ENCODE measurements at places on chromosomes 13 and 19. TPM values are rescaled to one million over a fixed set of nuclear protein-coding genes. Genes with fewer than 3 reads are reported as not detected.

DNA sequence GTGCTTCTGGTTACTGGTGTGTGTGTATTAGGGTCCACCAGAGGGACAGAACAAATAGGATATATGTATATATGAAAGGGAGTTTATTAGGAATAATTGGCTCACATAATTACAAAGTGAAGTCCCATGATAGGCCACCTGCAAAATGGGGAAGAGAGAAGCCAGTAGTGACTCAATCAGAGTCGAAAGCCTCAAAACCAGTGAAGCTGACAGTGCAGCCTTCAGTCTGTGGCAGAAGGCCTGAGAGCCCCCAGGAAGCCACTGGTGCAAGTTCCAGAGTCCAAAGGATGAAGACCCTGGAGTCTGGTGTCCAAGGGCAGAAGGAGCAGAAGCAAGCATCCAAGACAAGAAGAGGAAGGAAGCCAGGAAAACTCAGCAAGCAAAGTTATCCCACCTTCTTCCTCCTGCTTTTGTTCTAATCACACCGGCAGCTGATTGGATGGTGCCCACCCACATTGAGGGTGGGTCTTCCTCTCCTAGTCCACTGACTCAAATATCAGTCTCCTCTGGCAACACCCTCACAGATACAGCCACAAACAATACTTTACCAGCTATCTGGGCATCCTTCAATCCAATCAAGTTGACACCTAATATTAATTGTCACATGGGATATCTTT is 21.7 kb upstream of the SCEL start:
- no peak for DNase-seq

- DNase-seq: no peak
Observed at GRCh38 chr13:31045286-31046081, 113.0 kb downstream of the TEX26 start.

- no peak for DNase-seq
Observed at GRCh38 chr19:33055718-33056117, 9.0 kb downstream of the RHPN2 start.

GRCh38 chr19:30003866-30004265 is 61.8 kb downstream of the URI1 start:
- no peak for DNase-seq

GRCh38 chr19:44824761-44825160 is 15.9 kb downstream of the BCAM start:
- no peak for DNase-seq

DNA sequence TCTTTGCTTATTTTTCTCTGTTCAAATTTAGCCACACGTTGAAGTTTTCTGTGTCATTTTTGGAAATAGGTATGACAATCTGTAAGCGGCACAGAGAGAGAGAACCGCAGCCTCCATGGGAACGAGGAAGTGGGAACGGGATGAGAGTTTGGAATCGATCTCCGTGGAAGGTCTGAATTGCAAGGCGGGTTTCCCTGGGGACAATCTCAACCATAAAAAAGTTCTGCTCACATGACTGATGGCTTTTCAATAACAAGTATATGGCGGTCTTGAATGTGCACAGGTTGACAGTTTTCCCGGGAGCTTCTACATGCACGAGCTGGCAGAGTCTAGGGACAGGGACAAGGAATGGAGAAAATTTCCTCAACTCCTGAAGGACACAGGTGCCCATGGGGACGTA is 90.9 kb downstream of the INSR start:
- no peak for DNase-seq

DNA sequence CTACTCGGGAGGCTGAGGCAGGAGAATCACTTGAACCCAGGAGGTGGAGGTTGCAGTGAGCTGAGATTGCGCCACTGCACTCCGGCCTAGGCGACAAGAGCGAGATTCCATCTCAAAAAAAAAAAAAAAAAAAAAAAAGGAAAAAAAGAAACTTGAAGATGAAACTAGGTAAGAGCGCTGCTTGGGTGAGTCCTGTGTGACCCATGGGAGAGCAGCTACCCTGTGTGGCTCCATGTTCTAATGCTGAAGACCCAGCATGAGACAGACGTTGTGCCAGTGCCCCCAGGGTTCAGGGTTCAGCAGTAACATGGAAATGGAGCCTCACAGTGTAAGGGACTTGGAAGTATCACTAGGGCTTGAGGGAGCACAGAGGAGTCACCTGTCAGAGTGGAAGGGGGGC is 5.9 kb downstream of the ZNF784 start:
- no peak for DNase-seq

DNA sequence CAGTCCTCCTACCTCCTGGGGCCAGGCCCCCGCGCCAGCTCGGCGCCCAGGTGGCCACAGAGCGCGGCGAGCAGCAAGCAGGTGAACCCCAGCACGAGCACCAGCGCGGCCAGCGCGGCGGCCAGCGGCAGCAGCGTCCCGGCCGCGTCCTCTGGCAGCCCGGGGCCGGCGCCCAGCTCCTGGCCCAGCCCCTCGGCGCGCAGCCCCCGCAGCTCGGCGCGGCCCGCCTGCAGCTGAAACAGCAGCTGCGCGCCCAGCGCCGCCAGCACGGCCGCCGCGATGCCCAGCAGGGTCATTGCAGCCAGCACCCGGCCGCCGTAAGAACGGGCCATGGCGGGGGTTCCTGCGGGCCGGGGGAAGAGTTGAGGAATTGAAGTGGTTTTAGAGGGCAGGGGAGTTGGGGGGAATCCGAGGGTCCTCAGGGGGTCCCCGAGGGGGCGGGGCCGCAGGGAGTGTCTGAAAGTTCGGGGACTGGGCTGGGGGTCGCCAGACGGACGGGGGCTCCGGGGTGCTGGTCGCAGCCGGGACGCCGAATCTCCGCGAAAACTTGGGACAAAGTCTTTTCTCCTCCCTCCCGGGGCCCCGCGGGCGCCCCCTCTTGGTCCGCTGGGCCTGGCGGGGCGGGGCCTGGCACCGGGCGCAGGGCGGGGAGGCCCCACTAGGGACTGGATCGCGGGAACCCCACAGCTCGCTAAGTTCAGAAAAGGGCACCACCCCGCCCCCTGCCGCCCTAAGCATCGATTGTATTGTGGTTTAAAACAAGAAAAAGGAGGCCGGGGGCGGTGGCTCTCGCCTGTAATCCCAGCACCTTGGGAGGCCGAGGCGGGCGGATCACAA is at the start of gene TMEM221:
Gene TMEM221 (minus strand): TSS at position 538 of the 837 bp plus-strand sequence. CDS start 206 bp downstream, at position 332.
- peak; percentile 34 for DNase-seq

NRTN gene
- total RNA-seq: 0.26 TPM

DNA sequence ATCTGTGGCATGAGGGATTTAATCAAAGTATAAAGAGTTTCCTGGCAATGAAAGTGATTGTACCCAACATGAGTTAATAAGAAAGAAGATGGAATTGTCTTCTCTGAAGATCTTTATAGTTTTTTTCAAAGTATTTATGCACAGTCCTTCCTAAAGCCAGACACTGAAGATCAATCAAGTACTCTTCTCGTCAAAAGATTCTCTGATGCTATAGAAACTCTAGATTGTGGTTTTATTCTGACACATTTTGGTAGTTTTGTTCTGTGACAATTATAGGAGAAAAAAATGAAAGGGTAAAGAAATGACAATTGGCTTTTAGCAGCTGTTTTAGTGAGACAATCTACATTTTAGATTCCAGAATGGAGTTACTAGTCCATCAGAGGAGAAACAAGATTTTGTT is 10.4 kb upstream of the ENOX1 start:
- no peak for DNase-seq

GRCh38 chr13:33884531-33885220 is 66.7 kb downstream of the RFC3 start:
- no peak for DNase-seq

YJU2 gene
- 41.2 TPM for total RNA-seq

GAPDHS gene
- total RNA-seq: not detected

DNA sequence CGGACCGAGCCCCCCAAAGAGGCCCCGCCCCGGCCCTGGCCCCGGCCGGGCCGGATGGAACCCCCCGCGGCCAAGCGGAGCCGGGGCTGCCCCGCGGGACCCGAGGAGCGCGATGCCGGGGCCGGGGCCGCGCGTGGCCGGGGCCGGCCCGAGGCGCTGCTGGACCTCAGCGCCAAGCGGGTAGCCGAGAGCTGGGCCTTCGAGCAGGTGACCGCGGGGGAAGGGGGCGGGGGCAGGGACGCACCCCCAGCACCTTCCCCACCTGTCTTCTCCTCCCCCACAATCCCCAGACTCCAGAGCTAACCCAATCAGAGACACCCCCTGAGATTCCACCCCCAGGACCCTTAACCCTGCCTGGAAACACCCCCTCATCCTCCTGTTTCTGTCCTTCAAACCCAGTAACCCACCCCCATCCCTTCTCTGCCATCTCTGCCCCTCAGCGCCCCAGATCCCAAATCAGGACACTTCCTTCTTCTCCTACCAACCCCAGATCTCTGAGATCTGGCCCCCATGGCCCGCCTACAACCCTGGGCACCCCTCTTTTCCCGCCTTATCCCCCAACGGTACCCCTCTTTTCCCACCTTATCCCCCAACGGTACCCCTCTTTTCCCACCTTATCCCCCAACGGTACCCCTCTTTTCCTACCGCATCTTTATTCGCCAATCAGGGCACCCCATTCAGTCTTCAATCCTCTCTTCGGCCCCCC is 505 bp downstream of the ZSWIM4 start:
- no peak for DNase-seq

IGFL1 gene
- total RNA-seq: not detected

- DNase-seq: no peak
Observed at GRCh38 chr13:80361883-80362327, 21.0 kb upstream of the SPRY2 start.

- DNase-seq: no peak
Observed at GRCh38 chr13:44734201-44734707, 158.1 kb upstream of the TSC22D1 start.

ZNF835 gene
- 4.1 TPM for total RNA-seq

DNA sequence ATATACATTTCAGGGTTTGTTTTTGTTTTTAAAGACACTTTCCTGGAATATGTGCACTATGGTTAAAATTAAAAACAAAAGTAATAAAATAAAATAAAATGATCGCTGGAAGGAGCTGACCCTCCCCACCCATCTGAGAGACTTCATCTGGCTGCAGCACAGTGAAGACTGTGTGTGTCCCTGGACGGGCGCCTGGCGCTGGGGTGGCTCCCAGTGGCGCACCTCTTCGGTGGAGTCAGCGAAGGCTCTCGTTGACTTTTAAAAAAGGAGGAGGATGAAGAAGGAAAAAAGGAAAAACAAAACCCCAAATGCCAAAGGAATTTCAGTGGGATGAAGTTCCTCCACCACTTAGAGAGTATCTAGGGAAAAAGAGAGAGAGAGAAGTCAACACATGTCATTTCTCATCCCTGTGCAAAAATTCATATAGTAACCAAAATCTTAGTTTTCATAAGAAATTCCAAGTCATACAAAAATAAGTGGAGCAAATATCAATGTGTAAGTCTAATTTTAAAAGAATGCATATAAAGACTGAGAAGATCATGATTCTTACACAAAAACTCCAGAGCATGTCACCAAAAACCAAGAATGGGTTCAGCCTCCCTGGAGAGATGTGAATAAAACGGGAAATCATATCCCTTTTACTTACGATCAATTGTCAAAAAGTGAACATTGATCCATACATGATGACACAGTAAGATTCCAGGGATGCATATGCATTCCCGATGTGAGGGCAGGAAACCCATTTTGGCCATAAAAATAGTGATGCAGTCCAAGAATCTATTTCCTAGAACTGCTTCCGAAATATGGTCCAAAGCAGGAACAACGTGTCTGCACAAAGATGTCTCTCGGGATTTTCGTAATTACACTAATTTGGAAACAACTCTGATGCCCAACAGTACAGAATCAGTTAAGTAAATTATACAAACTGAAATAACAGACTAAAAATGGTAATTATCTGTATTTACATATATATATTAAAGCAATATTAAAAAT is 123.8 kb downstream of the STK24 start:
- DNase-seq: no peak
